ENCODE measurements at places on chromosomes 3 and 15.
A peak's percentile ranks its signal among the peaks of the same experiment; 100 is the strongest.

DNA sequence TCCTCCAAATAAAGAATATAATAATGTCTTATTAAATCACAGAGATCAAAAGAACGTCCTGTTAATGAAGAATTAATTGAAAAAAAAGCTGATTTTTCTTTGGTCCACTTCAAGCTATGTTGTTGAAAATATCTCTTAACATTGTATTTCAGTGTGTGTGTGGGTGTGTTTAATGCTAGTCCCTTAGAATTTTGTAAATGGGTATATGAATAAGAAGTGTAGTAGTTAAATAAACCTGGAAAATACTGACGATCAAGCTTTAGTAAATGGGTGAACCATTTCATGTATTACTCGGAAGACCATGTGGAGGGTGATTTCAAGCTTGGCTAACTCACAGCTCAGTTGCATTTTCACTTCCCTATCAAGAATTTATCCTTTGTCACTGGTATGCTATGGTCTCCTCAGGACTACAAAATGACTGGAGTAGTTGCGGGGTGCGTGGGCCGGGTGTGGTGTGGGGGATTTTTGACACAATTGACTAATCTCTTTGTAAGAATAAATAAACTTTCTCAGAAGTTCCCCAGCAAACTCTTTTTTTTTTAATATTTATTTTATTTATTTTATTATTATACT, 586.4 kb downstream of the GRM7 start:
- DNase-seq: no peak

DNA sequence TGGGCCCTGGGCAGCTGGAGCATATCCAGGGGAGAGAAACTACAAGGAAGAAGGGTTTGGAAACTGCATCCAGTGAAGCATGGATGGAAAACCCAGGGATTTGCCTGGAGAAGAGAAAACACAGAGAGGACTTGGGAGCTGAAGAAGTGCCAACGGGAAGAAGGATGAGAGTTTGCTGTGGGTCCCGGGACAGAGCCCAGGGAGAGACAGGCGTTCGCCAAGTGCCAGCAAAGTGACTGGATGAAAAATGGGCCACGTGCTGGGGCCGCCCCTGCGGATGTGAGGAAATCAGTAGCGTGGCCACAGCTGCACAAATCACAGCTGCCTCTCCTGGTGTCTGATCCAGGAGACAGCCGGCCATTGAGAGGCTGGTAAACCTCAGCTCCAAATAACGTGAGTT, 70.4 kb downstream of the HES1 start:
- no peak for DNase-seq

- DNase-seq: no peak
Observed at GRCh38 chr3:184683234-184683633, 28.6 kb downstream of the MAGEF1 start.

- no peak for DNase-seq
Observed at GRCh38 chr3:95319921-95320494, 1257.1 kb downstream of the NSUN3 start.

DNA sequence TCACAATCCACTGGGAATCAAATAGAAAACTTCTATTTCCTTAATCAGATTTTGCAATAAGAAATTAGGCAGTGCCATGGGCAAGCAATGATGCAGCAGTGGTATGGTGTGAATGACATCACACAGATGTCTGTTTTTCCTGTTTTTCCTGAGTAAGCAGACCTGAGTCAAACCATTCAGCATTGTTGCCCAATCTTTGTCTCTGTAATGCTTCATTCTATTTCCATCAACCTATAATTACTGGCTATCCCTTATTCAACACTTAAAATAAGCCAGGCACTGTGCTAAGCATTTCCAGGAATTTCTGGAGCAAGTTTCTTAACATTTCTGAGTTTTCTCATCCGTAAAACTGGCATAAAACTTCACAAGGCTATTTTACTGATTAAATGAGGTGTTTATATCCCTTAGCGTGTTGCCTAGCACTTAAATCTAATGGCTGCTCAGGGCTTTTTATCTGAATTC, 11.3 kb upstream of the OXSR1 start:
- DNase-seq: no peak

DNA sequence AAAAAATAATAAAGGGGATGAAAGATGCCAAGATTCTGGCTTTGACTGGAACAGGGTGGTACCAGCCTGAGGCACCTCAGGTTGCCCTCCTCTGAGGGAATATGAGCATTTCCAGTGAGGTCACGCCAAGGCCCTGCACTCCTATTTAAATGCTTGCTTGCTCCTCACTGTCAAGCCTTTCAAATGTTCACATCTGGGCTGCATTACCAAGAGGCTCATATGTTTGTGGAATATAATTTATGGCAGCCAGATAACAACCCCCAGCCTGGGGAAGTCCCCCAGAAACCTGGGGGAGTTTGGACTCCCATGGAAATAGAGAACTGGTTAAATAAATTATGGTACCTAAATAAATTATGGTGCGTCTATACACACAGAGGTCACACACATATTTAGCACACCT, 88.4 kb downstream of the FRMD4B start:
- no peak for DNase-seq

DNA sequence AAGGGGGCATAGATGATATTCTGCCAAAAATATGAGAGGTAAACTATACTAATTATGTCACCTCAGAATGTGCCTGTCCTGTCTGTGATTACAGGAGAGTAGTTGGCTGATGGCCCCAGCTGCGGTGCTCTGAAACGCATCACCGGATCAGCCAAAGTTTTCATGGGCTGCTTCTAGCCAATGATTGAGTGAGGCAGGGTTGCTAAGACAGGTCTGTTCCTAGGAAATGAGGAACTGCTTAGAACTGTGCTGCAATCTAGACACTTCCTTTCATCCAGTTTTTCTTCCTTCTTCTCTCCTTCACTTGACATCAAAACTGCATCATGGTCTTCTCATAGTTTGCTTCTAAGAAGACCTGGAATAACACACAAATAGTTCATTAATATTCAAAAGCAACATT, 124.0 kb downstream of the KCNH8 start:
- DNase-seq: no peak

GRCh38 chr15:69792823-69793222, 304.9 kb downstream of the TLE3 start:
- DNase-seq: peak; percentile 39
